ENCODE measurements at places on chromosomes 1 and 21. TPM values are rescaled to one million over a fixed set of nuclear protein-coding genes. Genes with fewer than 3 reads are reported as not detected.

GRCh38 chr21:42043201-42043895 lies 27.8 kb upstream of the UMODL1 start:
- no peak for DNase-seq

- DNase-seq: no peak
These were observed 263.5 kb upstream of the PLD5 start for GRCh38 chr1:242787968-242788367.

DNA sequence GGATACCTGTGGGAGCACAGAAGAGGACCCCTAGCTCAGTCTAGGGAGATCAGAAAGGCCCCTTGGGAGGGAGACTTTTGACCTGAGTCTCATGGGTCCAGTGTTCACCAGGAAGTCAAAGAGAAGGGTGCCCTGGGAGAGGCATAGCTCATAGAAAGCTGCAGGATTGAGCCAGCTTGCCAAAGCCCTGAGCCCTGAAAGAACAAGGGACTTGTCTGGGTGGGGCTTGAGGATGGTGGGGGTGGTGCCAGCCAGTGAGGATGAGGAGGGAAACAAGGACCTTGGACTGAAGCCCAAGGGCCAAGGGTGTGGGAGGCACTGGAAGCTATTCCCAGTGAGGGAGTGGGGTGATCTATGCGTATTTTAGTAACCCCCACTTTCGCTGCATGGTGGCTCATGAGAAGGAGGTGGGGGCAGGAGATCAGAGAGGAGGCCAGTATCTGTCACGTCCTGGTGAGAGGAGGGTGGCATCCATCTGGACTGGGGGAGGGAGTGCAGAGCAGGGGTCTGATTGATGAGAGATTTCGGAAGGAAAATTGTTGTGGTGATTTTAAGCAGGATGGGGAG lies 28.4 kb downstream of the DMBX1 start:
- DNase-seq: no peak

- DNase-seq: peak; percentile 55
These were observed 831 bp upstream of the FOXD2 start for GRCh38 chr1:47436979-47437446.

Gene LCE1C
- not detected for total RNA-seq

GRCh38 chr21:46243325-46243724 lies 14.8 kb upstream of the LSS start:
- DNase-seq: no peak
